ENCODE measurements at places on chromosomes 7 and 10.

DNA sequence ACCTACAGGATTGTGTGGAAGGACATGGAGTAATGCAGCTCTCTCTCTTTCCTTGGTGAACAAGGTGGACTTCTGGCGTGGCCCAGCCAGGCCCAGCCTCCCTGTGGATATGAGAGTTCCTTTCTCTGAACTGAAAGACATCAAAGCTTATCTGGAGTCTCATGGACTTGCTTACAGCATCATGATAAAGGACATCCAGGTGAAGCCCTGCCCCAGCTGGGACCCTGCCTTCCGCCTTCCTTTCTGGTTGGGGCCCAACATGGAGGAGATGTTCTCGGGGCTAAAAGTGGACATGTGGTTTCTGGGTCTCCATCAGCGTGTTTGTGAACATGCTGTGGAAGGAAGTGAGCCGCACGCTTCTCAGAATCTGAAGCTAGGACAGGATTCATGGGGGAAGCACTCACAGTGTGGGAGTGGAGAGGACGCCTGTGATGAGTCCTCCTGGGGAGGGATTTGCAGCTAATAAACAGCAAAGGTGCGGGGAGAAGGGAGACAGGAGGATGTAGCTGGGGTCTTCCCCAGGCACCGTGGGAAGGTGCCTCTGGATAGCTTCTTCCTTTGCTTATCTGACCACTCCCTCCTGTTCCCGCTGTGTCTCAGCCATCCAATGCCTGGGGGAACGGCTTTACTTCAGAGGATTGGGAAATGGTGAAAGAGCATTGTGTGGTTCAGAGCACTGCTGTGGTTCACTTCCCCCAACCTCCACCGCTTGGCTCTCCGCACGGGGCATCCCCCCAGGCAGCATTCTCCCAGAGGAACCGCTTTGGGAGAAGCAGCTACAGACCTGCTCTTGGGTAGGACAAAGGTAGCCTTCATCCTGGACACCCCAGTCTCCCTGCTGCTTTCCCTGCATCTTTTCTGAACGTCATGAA, 5.5 kb downstream of the CPA5 start:
- no peak for DNase-seq

GRCh38 chr10:64288404-64288803, 767.2 kb downstream of the REEP3 start:
- DNase-seq: no peak

DNA sequence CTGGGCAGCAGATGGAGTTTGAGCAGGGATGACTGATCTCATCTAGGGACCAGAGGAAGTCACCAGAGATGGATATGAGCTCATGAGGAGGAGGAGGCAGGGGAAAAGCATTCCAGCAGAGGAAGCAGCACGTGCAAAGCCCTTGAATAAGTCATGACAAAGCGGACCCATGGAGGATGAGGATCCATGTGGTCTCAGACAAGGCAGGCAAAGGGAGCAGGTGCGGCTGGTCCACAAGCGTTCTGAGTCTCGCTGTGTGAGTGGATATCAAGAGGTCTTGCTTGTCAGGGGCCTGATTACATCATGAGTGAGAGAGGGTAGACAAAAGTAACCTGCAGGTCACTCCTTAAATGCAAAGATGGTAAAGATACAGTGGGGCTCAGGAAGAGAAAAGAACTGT, 307.6 kb downstream of the GRID1 start:
- no peak for DNase-seq

DNA sequence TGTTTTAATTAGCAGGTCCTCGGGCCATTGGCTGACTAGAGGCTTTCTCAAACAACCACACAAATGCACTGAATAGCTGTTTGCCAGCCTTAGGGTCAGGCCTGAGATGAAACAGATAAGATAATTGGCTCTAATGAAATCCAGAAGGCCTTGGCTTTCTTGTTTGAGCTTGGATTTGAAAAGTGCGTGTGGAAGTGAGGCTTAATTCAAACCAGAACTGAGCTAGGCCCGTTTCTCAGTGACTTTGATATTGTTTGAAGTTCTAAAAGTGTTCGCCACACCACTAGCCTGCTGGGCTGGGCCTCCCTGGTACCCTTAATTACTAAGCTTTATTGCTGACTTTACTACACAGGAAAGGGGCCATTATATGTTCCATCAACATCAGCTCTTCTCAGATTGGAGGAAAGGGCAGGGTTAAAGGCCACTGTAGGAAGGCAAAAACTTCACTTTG, 270.6 kb downstream of the TWIST1 start:
- no peak for DNase-seq

GRCh38 chr10:109959259-109960145, 36.2 kb upstream of the XPNPEP1 start:
- DNase-seq: no peak

GRCh38 chr7:71255537-71256178, 123.7 kb downstream of the GALNT17 start:
- no peak for DNase-seq

DNA sequence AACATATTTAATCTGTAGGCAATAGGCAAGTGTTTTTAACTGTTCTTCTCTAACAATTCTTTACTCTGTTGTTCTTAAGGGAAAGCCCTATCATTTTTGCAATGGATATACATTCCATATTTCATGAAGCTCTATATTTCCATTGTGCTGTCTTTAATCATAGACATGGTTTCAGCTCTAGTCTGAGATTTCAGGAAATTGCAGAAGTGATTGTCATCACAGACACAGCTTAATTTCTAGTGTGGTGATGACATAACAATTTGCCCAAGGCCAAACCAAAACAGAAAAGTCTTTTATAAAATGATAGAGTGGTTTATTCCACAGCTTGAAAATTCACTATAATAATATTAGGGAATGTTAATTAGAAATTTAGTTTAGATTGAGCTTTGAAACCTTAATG, 494.1 kb upstream of the SEMA3A start:
- DNase-seq: no peak

GRCh38 chr10:2948127-2948854, 119.1 kb upstream of the PFKP start:
- DNase-seq: no peak

GRCh38 chr7:158771213-158771834, 58.0 kb downstream of the ESYT2 start:
- DNase-seq: no peak

GRCh38 chr10:50946991-50947781, 61.8 kb upstream of the A1CF start:
- DNase-seq: no peak

DNA sequence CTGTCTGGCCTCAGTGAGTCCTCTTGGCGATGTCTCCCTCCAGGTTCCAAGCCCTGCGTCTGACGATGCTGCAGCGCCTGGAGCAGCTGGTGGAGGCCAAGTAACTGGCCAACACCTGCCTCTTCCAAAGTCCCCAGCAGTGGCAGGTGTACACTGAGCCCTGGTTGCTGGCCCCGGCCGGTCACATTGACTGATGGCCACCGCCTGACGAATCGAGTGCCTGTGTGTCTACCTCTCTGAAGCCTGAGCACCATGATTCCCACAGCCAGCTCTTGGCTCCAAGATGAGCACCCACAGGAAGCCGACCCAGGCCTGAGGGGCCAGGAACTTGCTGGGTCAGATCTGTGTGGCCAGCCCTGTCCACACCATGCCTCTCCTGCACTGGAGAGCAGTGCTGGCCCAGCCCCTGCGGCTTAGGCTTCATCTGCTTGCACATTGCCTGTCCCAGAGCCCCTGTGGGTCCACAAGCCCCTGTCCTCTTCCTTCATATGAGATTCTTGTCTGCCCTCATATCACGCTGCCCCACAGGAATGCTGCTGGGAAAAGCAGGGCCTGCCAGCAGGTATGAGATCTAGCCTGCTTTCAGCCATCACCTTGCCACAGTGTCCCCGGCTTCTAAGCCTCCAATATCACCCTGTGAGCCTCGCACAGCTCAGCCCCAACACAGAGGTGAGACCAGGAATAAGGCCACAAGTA, 7.3 kb upstream of the ZNF22 start:
- DNase-seq: no peak

GRCh38 chr7:81298951-81299666, 380.3 kb upstream of the SEMA3C start:
- no peak for DNase-seq

DNA sequence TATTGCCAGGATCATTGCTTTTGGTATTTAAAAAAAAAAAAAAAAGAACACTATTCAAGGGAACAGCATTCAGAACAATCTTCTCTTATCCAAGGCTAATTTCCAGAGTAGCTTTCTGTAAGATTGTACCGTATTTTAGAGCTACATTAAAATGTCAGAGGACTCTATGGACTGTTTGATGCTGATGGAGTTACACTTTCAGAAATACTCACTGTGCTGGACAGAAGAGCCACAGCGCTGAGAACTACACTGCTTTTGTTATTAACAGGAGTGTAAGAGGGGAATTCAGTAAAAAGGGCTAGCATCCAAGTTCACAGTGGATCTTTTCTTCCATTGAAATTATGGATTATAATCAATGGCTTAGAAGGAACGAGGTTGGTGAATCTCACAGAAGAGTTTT, 247.7 kb downstream of the AHR start:
- no peak for DNase-seq

DNA sequence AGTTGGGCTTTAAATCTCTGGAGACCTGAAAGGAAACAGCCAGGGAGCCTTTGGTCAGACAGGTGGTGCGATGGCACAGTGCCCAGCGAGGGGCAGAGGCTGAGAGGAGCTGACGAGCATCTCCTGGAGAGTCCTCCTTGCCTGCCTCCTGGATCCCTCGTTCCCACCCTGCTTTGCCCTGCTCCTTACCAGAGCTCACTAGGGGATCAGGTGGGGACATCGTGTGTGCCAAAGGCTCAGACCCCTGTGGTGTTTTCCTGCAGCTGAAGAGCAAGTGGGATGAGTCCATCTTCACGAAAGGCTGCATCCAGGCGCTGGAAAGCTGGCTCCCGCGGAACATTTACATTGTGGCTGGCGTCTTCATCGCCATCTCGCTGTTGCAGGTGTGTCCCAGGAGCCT, 21.8 kb upstream of the SH2D4B start:
- no peak for DNase-seq

DNA sequence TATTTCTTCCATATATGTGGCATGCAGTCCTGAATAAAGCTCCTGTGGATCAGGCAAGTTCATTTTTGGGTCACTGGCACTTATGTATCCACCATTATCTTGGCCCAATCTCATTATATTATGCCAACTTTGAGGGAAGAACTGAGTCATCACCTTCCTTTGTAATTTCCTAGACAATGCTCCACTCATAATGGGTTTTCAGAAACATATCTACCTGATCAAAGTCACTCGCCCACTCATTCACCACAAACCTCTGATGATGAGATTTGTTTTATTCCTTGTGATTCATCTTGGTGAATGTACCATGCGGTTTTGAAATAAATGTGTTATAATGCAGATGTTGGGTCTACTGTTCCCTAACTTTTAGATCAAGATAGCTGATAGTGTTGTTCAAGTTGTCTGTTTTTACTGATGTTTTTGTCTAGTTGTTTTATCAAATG, 525.8 kb downstream of the KIF20B start:
- no peak for DNase-seq

DNA sequence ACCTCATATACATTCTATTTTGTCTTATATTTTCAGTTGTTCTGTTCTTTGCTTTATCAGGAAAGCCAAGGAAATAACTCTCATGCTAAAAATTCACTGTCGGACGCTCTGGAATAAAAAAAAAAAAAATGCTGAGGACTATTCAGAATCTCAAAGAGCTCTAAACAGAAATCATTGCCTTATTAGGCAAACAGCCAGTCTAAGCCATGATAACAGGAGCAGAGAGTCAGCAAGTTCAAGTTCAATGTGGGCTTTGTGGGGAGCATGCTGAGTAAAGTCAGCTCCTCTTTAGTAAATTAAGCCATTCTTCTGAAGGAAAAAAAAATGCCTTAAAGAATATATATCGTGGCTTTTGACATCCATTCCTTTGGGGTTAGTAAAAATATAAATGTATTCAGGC, 13.6 kb upstream of the FAM13C start:
- no peak for DNase-seq

DNA sequence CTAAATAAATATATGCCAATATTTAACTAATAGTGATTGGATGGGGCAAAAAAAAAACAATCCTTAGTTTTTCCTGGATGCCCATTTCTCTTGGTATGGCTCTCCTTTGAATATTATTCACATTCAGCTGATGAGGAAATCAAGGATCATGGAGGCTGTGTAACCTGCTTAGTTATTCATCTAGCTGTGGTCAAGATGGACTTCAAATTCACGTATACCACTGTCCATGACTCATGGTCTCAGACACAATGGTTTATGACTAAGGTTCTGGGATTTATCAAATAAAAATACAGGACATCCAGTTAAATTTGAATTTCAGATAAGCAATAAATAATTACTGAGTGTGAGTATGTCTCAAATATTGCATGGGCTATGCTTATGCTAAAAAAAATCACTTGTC, 191.5 kb upstream of the CELF2 start:
- no peak for DNase-seq

GRCh38 chr10:15478429-15478828, 107.3 kb upstream of the FAM171A1 start:
- no peak for DNase-seq

DNA sequence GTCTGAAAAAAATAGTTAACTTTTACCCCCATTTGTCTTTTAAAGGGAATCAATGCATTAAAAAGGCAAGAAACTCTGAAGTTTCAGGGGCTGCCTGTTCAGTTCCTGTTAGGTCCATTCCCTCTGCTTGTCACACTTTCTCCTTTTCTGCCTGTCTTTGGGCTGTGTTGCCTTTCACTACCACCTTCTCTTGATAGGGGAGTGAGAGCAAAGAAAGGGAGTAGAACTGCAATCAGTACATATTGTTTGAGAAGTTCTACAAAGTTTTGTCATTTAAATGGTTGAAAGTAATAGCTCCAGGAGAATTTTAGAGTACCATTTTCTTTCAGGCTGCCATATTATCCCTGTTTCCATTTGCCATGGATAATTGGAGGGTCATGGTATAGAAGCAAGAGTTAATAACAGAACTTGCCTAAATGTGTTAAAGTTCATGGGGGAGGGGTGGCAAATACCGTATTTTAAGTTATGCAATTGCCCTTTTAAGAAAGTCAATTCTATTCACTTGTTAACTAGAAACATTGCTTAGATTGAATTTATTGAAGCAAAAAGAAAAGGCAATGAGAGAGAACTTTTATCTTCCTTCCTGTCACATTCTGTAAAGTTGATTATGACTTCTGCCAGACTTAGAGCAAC, 38.6 kb downstream of the MPLKIP start:
- no peak for DNase-seq

DNA sequence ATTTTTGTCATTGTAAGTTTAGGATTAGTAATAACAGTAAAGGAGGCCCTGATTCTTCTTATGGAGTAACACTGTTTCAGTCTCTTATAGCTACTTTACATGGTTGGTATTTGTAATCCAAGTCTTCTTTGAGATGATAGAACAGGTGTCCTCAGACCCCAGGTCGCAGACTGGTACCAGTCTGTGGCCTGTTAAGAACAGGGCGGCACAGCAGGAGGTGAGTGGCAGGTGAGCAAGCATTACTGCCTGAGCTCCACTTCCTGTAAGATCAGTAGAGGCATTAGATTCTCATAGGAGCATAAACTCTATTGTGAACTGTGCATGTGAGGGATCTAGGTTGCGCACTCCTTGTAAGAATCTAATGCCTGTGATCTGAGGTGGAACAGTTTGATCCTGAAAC, 77.3 kb downstream of the STK31 start:
- DNase-seq: no peak
